ENCODE measurements at places on chromosomes 7 and 10.

GRCh38 chr7:132650498-132650897 lies 74.2 kb upstream of the PLXNA4 start:
- no peak for DNase-seq

DNA sequence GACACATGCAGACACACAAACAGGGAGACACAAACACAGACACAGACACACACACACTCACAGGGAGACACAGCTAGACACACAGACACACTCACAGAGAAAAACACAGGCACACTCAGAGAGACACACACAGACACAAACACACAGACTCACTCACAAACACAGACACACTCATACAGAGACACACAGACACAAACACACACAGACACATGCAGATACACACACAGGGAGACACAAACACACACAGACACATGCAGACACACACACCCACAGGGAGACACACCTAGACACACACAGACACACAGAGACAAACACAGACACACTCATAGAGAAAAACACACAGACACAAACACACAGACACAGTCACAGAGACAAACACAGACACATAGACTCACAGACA lies 67.9 kb downstream of the ADARB2 start:
- DNase-seq, result no peak

GRCh38 chr10:29237786-29238185 lies 51.1 kb upstream of the LYZL1 start:
- no peak for DNase-seq

DNA sequence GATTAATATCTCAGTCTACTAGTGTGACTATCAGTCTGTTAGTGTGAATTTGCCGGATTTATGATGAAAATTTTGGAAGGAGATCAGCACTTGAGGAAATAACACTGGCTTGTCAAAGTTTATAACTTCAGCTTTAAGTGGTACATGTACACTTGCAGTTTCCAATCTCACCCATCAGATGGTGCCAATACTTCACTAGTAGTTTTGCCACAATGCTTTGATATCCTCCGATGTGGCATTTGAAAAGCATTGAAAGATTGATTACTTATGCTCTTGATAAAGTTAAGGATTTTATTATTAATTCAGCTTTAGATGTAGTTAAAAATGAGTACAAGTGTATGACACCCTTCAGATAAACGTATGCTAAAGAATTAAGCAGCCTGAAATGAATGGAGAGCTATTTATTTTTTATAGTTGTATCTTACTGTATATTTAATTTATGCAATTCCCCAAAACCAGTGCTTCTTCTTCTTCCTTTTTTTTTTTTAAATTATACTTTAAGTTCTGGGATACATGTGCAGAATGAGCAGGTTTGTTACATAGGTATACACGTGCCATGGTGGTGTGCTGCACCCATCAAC lies 98.2 kb downstream of the ANLN start:
- no peak for DNase-seq

DNA sequence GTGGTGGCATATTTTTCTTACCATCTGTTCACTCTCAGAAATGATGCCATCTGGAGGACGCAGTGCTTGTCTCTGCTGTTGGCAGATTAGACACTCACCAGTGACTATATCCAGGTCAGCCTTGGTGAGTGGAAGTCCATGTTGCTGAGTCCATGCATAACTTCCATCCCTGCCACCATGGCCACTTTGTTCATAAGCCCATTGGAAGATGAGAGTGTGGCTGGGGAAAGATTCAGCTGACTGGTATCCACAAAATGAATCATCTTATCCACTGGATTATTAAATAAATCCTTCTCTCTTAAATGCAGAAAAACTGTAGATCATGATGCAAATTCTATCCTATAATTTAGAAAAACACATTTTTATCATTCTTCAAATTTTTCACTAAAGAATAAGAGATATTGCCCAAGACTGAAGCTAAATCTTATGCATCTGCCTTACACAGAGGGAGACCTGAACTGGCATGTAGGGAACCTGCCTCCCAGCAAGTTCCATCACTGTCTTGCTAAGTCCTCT lies 726.9 kb downstream of the TNS3 start:
- DNase-seq, result no peak

- DNase-seq, result no peak
These were observed 6.6 kb upstream of the INSIG1 start for GRCh38 chr7:155291045-155291530.

GRCh38 chr7:98215561-98216495 lies 4.6 kb downstream of the BHLHA15 start:
- no peak for DNase-seq

GRCh38 chr10:96857301-96858012 lies 25.4 kb downstream of the LCOR start:
- no peak for DNase-seq

- peak; percentile 83 for DNase-seq
These were observed 11.2 kb downstream of the IL2RA start for GRCh38 chr10:6050801-6051445.

- no peak for DNase-seq
These were observed 5.7 kb downstream of the HIP1 start for GRCh38 chr7:75732764-75733630.

DNA sequence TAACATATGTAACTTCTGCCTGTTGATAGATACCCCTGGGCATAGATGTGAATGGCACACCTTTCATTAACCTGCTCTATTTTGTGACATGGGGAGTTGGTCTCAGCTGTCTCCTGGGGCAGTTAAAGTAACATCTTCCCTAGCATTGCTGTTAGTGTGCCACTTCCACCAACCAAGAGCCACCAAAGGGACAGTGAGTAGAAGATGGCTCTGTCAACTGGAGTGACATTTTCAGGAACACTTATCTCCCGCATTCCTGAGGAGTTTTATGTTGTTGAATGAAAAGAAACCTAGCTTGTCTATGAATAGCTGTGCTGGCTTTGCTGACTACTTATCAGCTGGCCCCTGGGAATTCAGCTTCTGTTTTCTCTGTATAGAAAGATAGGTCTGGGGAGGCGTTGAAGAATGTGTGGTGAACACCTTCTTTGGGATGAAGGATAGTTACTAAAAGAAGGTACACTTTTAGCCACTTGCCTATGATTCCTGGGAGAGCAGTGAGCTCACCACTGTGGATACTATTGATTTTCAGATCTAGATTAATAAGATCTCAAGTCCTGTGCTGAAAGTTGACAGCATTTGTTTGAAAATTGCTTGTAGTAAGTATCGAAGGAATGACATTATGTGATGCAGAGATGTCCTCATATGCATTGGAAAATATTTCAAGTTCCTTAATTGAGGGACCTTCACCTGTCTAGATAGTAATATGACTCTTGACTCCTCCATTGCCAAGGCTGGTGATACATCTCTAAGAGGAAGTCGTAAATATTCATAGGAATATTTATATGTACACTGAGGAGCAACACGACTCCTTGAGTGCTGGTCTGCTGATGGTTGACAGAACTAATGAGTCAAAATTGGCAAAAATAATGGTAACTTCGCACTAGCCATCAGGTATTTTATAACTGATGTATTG lies 7.6 kb downstream of the STARD3NL start:
- DNase-seq, result no peak

- no peak for DNase-seq
These were observed 48.3 kb downstream of the NOD1 start for GRCh38 chr7:30430276-30430675.

GRCh38 chr10:75247797-75248196 lies 12.0 kb upstream of the COMTD1 start:
- DNase-seq, result no peak

DNA sequence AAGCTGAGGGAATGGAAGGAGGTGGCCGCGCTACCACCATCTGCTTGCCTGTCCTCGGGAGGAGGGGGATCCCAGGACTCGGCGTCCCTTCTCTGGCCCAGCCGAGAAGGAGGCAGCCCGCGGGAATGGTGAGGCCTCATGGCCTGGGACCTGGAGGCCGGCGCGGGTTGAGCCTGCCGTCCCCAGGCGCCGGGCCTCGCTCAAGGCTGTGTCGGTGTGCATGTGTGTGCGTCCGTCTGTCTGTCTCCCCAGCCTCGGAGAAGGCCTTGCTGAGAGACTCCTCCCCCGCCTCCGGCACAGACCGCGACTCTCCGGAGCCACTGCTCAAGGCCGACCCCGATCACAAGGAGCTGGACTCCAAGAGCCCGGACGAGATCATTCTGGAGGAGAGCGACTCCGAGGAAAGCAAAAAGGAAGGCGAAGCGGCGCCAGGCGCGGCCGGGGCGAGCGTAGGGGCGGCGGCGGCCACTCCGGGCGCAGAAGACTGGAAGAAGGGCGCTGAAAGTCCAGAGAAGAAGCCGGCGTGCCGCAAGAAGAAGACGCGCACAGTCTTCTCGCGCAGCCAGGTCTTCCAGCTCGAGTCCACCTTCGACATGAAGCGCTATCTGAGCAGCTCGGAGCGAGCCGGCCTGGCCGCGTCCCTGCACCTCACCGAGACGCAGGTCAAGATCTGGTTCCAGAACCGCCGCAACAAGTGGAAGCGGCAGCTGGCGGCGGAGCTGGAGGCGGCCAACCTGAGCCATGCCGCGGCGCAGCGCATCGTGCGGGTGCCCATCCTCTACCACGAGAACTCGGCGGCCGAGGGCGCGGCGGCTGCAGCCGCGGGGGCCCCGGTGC lies 1.3 kb downstream of the HMX3 start:
- DNase-seq, result no peak

DNA sequence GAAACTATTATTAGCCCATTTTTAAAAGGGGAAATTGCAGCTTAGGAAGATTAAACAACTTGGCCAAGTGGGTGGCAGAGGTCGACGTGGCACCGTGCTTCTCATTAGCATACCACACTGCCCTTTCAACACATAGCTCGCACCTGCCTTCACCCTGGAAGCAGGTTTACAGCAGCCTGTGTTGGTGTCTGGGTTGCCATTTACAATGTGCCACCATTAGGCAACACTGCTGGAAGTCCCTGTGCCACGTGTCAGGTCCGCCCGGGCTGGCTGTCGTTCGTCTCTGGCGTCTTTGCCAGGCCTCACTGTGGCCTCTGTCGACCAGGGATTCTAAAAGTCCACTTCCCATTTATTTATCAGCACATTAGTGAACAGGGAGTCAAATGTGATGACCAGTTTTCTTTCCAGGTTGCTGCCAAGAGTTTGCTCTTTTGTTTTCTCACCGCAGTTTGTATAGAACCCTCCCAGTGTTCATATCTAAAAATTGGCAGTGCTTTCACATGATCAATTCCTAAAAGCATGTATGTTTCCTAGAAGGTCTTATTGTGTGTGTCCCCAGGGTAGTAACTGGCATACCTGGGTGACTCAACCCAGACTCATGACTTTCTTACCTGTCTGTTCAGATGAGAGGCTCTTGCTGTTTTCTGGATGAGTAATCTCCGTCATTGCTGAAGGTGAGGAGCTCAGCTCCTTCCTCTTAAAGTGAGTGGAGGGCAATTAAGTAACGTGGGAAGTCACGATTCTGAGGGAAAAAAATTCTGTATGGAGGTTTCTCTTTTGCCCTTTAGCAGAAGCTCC lies 9.2 kb downstream of the INSIG1 start:
- DNase-seq, result no peak

DNA sequence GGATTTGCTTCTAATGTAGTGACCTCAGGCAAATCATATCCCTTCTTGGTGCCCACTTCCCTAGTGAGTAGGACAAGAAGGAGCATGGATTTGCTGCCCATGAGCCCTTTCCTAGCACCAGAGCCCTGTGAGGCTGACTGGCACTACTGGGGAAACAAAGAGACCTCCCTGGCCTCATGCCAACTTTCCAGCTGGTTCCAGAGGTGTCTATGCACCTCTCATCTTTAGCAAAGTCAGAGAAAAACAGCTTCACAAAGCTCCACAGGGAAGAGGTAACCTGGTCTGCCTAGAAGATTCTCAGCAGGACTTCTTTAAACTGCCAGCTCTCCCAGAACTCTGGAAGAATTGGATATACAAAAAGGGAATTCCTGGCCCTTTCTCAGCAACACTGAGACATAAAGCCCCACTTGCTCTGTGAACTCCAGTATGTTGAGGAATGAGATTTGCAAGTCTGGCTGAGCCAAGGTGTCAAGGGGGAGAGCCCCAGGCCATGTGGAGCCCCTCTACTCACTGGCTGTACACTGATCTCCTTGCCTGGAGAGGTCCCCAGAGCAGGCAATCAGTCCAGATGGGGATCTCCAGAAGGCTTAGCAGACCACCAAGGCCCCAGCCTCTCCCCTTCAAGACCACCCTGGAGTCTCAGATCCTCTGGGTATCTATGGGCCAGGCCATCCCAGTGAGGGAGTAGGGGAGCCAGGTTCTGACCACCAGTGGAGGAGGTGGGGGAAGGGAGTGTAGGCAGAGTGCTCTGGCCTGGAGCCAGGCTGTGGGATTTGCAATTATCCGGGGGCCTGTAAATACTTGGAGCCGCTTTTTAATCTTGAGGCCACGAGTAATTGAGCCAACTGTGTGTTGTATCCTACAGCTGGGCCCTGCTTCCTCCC lies 24.4 kb upstream of the RBM20 start:
- DNase-seq, result no peak

GRCh38 chr7:108014215-108014614 lies 11.3 kb upstream of the LAMB1 start:
- no peak for DNase-seq

- DNase-seq, result no peak
These were observed 230.3 kb downstream of the PTPRN2 start for GRCh38 chr7:158357106-158357897.

- no peak for DNase-seq
These were observed 19.2 kb downstream of the GNA12 start for GRCh38 chr7:2824678-2825461.

- DNase-seq, result no peak
These were observed 17.3 kb upstream of the BLOC1S2 start for GRCh38 chr10:100303724-100304319.

Measured in stimulated activated CD4-positive, alpha-beta T cell treated with anti-CD3 and anti-CD28 coated beads, Interleukin-1b, Interleukin-23, amount 100 ng/mL, for 24 hours (primary cell).